Stimulated activated CD8-positive, alpha-beta memory T cell treated with anti-CD3 and anti-CD28 coated beads, Interleukin-15, amount 100 ng/mL, for 24 hours (primary cell): ENCODE measurements at places on chromosomes 5 and 9.

DNA sequence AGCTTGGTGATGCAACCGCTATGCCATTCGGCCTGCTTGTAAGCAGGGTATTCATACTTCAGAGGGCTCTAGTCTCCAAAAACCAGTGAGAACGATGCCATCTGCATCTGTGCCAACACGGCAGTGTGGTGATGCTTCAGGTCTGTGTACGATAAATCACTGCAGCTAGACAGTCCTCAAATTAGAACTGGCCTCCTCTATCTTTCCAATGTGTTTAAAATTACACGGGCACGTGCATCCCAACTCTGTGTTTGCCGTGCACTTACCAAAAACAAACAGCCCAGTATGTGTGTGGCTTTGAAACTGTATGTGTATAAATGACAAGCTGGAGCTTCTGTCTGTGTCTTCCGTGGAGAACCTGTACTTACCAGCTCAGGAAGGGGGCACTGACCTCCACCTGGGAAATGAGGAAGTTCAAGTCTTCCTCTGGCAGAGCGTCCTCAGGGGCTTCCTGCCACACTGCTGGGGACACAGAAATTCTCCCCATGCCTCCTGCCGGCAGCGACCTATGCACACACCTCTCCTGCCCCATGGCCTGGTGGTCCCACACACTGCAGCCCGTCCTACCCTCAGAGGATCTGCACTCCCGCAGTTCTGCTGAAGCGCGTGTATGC lies 12.3 kb downstream of the MED10 start:
- DNase-seq, result no peak

DNA sequence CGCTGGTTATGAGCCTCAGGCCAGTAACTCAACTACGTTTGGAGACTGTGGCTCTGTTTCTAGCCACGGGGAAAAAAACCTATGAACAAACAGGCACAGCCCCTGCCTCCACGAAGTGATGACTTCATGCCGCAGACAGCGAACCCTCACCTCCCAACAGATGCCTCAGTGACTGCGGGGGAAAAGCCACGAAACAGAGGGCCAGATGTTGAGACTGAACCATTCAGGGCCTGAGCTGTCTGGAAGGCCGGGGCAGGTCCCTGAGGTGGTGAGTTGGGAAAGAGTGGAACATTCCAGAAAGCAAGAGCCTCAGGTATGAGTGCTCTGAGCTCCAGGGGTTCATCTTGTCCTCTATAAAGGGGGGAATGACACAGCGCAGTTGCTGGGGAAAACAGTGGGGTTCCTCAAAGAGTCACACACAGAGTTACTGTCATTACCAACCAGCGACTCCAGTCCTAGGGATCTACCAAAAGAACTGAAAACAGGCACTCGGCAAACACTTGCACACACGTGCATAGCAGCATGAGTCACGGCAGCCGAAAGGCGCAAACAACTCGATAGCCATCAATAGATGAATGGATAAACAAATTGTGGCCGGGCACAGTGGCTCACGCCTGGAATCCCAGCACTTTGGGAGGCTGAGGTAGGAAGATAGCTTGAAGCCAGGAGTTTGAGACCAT lies 15.3 kb downstream of the PLPP7 start:
- DNase-seq, result no peak

GRCh38 chr9:109426626-109427402 lies 71.3 kb downstream of the PTPN3 start:
- DNase-seq, result no peak

- DNase-seq, result no peak
Observed at GRCh38 chr5:56506211-56506965, 273.3 kb upstream of the ANKRD55 start.

DNA sequence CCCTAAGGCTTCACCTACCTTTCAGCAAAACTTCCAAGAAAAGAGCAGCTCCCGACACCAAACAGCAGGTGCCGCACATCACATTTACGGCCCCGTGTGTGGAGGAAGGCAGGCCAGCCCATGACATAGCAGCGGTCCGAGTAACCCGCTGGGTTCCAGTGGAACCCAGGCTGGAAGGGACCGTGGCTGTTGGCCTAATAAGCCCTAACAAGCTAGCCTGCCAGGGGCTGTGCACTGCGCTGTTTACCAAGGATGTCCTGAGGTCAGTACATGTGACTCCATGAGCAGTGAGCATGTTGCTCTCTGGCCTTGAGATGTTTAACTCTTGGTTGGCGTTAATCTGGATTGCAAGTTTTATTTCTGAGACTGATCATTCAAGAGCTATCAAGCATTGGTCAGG lies 131.5 kb downstream of the FSTL4 start:
- DNase-seq, result no peak

DNA sequence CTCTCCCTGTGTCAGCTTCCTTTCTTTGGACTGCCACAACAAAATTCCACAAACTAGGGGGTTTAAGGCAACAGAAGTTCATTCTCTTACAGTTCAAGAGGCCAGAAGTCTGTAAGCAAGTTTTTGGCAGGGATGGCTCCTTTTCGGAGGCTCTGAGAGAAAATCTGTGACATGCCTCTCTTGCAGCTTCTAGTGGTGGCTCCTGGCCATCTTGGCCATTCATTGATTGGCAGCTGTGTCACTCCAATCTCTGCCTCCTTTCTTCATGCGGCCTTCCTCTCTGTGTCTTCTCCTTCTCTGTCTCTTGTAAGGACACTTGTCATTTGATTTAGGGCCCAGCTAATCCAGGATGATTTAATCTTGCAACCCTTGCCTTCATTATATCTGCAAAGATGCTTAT lies 2.0 kb upstream of the NEUROG1 start:
- DNase-seq, result no peak

GRCh38 chr9:123359546-123359945 lies 3.5 kb downstream of the CRB2 start:
- DNase-seq, result no peak

DNA sequence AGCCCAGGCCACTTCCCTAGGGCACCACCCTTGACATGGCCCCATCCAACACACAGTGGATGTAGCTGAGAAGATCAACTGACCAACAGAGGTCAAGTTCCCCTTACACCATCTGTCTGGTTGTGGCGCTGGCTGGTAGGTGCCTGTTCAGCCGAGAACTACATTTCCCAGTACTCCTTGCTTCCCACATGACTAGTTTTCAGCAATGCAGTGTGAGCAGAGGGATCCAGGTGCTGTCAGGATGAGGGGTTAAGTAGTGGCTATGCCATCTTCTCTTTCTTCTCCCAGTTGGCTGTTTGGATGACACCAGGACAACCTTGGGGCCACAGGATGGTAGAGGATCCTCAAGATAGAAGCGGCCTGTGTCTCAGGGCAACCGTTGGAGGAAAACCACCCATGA lies 48.6 kb upstream of the SH3PXD2B start:
- DNase-seq, result no peak

- no peak for DNase-seq
Observed at GRCh38 chr5:42950116-42950455, 90.0 kb downstream of the ANXA2R start.

DNA sequence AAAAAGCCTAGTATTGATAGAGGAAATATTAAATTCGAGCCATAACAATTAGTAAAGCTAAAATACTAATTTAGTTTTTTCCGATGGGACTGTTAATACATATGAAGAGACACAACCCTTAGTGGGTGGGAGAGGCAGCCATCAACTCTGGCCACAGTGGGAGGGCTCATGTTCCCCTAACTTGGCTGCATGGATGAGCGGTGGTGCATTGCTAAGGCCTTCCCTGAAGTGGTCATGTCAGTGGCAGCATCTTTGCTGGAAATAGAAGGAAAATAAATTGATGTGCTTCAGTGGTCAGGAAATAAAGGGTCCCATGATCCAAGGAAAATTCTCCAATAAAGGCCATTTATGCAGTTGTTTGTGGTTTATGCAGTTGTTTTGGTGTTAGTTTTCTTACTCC lies 33.9 kb upstream of the F2RL2 start:
- no peak for DNase-seq

DNA sequence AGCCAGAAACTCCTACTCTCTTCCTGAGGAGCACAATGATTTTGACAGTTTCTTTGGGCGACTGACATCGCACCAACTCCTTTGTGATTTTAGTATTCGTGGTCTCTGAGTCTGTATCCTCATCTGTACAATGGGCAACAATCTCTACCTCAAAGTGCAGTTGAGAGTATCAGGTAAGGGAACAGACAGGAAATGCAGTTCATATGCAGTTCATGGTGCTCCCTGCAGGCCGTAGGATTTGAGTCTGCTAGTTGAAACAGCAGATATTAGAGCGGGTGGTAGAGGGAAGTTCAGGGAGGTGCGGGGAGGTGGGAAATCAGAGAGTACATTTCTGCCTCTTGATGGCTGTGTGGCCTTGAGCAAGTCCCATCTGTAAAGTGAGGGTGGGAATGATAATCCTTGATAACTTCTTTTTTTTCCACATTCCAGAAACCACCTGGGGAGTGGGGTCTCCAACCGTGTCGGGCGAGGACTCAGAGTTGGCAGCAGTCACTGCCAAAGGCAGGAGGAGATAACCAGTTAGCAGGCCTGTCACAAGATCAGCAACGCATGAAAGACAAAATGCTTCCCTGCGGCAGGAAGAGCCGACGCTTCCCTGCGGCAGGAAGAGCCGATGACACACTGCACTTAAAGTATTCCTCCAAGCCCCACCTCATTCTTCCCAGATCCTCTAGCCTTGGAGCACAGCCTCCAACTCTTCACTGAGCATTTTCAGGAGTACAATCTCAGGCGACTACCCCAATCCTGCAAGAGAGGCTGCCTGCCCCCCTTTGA lies 6.0 kb upstream of the NEK6 start:
- DNase-seq, result no peak

DNA sequence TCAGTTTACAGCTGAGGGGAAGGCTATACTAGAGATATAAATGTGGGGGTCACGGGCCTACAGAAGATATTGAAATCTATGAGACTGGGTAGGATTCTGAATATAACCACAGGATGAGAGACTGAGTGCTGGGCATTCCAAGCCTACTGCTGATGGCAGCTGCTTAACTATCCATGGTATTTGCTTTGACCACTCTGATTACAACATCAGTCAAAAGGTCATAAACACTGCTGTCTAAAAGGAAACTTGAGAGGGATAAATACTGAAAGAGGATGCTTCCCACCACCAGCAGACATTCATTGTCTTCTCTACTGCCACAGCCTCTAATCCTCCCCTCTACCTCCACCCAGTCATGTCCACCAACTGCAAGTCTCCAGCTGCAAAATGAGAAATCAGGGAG lies 3.8 kb downstream of the ZNF622 start:
- DNase-seq, result no peak

DNA sequence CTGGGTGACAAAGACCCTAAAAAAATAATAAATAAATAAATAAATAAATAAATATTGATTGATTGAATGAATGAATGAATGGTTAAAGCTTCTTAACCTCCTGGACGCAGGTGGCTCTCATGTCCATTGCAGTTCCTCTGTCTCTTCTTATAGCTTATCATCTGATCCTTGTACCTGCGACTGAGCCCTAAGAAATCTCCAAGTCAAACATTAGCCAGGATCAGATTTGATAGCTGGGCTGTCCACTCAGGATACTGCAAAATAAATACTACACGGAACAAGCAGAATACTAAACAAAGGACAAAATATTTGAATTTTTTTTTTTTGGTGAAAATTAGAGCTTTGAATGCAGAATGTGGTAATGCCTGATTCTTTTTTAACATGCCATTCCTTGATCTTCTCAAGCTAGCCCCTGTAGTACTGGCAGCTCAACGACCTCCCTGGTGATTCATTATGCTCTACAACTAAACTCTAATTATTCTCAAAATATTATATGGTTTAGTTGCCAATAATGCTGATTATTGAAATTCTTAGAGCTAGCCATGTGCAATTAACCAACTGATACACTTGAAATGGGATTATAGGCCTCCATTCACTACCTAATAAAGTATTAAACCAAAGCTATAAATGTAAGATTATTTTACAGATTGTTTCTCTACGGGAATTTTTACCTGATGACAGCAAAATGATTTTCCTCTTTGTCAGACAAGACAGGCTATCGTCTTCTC lies 9.9 kb upstream of the TMEM245 start:
- no peak for DNase-seq

GRCh38 chr5:31232273-31232888 lies 38.9 kb downstream of the CDH6 start:
- DNase-seq, result no peak
